ENCODE measurements at places on chromosomes 6 and 20.

DNA sequence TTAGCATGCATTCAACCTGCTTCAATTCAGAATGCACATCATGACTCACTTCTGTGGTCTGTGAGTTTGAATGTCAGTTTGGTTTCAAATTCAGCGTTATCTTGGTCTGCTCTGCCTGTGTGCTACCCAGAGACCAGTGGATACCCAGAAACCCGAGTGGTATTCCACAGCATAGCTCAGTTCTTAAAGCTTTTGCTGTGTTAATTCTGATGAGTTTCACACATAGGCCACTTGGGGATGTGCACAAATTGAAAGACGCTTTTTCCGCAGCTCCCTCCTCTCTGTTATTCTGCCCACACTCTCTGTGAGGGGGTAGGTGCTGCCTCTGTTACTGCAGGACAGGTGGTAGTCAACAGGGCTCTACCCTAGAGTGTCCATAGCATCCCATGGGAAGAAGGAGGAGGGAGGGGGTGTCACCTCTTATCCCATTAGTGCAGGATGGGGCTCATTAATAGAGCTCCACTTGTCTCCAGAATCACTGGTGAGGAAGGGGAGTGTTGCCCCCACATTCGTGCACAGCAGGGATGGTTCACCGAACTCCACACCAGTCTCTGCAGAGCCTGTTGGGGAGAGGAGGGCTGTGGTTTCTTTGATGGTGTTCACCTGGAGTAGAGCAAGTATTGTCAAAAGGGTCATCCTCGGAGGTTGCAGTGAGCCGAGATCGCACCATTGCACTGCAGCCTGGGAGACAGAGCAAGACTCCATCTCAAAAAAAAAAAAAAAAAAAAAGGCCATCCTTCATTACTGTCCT is 29.2 kb upstream of the SDCBP2 start:
- no peak for DNase-seq

GRCh38 chr6:109671733-109672132 is 19.3 kb downstream of the AK9 start:
- no peak for DNase-seq

DNA sequence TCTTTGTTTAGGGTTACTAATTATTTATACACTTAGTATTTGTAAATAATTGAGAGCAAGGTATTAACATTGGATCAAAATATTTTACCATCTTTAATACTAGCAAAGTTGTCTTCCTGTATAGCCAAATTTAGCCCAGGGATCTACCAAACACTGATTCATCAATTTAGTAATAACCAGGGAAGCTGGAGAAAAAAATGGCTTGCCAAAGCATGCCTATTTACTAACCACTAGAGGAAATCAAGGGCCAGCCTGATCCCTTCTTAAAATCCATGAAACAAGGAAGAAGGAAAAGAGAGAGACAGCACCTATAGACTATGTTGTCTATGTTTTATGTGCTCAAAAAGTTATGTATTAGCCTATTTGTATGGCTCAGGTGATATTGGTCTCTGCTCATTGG is 450.3 kb upstream of the GJE1 start:
- DNase-seq = no peak

DNA sequence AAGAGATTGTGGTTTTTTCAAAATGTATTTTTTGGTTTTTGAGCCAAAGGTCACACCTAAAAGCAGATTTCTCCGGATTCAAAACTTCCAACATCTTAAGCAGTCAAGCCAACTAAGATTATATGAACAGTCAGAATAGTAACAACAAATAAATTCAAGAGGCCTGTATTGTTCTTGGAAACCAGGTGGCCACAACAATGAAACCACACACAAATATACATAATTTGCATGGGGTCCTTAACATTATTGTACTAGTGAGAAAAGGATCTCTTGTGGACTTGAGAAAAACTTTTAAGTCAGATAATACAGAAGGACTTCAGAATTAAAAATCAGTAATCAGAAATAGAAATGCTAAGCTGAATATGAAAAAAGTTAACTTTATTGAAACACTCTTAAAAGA is 40.6 kb downstream of the NOL7 start:
- DNase-seq = no peak

- no peak for DNase-seq
These were observed 67.2 kb upstream of the DEFB112 start for GRCh38 chr6:50116797-50117542.

All from inflammatory macrophage treated with lipopolysaccharide for 4 hours (primary cell).